ENCODE measurements at places on chromosomes 7 and 10.

DNA sequence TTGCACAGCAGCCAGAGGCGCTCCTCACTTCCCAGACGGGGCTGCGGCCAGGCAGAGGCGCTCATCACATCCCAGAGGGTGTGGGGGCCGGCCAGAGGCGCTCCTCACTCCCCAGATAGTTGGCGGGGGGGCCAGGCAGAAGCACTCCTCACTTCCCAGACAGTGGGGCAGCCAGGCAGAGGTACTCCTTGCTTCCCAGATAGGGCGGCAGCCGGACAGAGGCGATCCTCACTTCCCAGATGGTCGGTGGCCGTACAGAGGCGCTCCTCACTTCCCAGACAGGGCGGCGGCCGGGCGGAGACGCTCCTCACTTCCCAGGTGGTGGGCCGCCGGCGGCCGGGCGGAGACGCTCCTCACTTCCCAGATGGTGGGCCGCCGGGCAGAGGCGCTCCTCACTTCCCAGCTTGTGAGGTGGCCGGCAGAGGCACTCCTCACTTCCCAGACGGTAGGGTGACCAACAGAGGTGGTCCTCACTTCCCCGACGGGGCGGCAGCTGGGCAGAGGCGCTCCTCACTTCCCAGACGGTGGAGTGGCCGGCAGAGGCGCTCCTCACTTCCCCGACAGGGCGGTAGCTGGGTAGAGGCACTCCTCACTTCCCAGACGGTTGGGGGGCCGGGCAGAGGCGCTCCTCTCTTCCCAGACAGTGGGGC, 26.5 kb downstream of the CCNY start:
- DNase-seq: no peak

- no peak for DNase-seq
Observed at GRCh38 chr10:19815036-19815730, 1.0 kb upstream of the PLXDC2 start.

GRCh38 chr7:3404501-3404900, 103.4 kb downstream of the SDK1 start:
- DNase-seq: peak; percentile 45

DNA sequence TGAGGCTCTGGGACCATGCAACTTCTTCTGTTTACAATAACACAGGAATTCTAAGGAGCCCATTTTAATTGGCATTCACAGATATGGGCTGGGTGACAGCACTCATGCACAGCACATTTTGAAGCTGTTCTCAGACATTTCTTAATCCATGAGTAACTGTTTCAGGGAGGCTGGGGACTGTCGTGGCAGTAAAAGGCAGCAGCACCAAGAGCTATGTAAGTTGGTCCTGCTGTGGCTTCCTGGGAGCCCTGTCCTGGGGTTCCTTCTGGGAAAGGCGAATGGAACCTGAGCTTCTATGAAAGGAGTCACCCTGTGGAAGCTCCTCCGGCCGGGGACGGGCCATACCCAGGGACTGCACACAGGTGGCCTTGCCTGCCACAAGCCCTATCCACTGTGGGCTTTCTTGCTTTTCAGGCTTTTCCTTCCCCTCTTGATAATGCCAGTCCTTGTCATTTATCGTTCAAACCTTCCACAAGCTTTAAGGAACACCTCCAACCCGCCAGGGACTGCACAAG, 40.5 kb downstream of the COBL start:
- no peak for DNase-seq

- peak; percentile 71 for DNase-seq
Observed at GRCh38 chr7:13240349-13240748, 552.9 kb downstream of the ARL4A start.

GRCh38 chr7:94962661-94963060, 55.3 kb downstream of the PPP1R9A start:
- no peak for DNase-seq

DNA sequence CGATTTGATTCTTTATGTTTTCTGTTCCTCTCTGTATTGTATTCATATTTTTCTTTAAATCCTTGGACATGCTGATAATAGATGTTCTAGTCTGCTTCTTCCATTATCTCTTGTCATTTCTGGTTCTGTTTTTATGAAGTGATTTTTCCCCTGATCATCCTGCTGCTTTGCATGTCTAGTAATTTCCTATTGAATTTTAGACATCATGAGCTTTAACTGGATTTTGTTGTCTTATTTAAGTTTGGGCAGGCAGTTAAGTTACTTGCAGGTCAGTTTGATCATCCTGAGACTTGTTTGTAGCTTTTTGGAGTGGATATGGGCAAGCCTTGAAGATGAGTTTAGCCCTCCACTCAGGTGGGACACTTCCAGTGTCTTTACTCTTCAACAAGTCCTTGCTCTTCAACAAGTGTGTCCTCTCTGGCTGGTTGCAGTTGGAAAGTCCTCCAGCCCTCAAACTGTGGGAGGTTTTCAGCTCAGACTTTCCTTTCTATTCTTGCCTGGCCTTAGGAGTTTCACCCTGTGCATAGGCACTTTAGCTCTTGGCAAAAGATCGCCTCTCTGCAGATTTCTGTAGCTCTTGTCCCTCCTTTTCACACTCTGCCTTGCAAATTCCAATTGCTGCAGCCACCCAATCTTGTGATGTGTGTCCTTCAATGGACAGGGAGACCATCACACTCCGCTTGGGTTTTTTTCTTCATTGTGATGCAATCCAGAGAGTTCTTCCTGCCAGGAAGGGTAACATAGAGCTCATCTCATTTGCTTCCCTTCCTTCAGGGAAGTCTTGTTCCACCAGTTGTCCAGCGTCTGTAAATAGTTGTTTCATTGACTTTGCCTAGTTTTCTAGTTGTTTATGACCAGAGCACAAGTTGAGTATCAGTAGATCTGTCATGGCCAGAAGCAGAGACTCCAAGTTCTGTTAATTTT, 197.2 kb upstream of the SH2B2 start:
- no peak for DNase-seq

GRCh38 chr7:112453505-112454171, 3.4 kb downstream of the IFRD1 start:
- peak; percentile 31 for DNase-seq

GRCh38 chr10:121864168-121864567, 63.7 kb downstream of the ATE1 start:
- DNase-seq: no peak

DNA sequence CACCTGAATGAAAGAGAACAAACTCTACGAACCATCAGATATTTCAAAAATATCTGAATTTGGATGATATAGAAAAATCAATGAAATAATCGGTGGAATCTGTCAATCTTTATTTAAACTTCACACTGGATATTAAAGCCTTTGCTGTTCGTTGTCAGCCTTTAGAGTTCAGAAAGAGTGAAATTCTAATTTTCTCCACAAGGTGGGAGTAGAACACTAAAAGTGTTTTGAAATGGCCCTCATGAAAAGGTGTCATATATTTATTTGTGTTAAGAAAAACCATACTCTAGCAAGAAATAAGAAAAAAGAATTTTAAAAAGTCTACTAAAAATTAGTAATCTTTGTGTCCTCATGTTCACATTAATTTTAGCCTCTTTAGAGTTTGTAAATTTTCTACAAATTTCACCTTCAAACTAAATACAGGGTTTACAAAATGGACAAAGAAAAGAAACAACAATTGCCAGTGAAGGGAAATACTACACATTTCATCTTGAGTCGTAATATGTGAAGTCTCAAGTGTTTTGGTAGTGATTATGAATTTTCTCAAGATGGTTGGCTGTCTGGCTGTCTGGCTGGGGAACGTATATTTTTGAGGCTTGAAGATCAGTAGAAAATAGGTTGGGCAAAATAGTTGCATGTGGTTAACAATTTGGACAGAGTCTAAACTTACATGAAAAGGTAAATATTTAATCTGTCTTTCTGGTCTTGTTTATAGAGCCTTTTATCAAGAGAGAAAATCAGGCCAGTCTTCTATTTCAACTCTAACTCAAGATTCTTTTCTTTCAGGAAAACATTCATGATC, 43.7 kb downstream of the DNAJB9 start:
- peak; percentile 37 for DNase-seq

DNA sequence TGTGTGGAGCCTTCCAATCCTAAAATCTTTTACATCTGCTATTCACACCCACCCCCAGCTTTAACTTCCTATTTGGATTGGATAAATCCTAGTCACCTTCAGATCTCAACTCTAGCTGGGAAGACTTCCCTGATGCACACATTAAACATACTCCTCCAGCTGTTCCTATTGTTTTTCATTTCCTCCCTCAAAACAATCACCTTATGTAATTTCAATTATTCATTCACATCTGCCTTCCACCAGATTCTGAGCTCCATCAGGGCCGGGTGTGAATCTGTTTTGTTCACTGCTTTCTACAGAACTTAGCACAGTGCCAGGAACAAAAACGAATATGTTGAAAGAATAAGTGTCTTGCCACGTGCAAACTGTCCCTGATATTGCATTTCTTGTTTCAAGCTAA, 497.4 kb downstream of the PLXDC2 start:
- DNase-seq: no peak

DNA sequence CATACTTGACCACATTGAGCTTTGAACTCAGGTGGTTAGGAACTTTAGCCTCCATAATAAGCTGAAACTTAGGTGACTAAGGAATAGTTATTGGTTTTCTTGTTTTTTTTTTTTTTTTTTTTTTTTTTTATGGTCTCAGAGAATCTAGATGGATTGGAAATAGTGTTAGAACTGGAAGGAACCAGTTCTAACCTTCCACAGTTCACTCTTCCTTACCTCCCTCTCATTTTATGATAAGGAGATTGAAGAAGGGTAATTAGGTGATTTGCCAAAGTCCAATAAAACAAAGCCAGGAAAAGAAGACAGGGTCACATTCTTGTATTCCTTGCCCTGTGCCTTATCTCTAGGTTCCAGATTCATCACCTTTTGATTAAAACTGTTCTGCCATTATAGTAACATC, 71.7 kb upstream of the STRIP2 start:
- DNase-seq: no peak

GRCh38 chr10:44051584-44052385, 333.1 kb downstream of the CXCL12 start:
- peak; percentile 90 for DNase-seq

DNA sequence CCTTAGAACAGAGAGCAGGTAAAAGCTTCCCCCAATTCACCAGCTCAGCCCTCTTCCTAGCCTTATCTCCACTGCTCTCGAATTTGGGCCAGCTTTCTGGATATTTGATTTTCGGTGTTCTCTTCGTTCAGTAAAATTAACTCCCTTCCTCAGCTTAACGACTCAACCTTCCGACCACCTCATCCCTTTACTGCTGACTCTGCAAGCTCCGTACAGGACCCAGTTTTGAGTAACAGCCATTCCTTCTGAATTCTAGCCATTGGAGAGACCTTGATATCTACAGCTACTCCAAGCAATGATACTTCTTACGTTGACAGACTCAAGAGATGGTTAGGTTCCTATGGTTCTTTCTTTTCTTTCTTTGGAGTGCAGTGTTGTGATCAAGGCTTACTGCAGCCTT, 65.8 kb downstream of the ATE1 start:
- no peak for DNase-seq

- no peak for DNase-seq
Observed at GRCh38 chr7:46414946-46415345, 493.9 kb upstream of the IGFBP3 start.

DNA sequence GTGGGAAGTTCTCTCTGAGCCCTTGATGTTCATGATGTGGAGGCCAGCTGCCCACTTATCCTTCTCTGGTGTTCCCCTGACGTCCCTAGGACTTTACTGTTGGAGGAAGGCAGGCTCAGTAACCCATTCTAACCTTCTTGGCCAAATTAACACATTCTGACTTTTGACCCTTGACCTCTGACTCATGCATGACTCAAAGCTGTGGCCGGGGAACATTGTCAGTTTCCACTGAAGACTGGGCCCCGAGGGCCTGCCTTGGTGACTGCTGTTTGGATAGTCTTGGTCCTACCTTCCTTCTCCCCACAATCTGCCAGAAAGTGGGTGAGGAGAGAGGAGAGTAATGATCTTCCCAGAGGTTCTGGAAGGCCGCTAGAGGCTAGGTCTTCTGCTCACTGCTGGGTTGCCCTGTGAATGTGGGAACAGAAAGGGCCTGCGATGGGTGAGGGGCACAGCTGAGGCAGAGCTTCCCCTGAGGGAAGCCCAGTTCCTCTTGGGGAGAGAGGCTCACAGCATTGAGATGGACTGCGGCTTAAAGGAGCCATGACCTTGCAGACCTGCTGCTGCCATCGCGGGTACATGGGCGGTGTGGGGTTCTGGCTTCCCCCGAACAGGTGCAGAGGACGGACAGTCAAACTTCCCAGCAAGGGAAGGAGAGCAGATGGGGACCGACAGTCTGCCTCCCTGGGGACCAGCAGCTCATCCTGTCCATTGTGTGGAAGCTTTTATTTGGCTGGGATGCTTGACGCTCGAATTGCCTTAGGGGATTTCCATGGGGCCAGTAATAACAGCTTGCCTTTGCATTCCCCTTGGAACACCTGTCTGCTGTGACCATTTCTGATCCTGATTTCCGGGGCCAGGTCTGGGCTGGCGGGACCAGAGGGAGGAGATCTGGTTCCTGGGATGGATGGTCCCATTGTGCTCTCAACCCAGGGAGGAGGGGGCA, 43.8 kb downstream of the ADAMTS14 start:
- no peak for DNase-seq

DNA sequence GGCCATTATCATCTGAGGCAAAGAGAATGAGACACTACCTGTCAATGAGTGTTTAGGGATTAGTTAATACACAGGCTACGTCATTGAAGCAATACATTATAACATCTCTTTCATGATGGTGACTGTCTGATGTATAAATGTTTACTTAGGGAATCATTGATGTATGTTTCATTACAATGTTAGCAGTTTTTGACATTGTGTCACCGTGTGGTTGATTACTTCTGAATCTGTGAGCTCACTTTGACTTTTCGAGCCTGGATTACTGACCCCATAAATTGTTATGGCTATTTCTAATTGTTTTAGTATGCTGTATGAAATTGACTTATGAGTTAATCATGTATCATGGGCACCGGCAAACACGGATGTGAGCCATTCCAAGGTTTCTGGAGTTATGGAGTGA, 494.0 kb downstream of the MAGI2 start:
- DNase-seq: peak; percentile 35

DNA sequence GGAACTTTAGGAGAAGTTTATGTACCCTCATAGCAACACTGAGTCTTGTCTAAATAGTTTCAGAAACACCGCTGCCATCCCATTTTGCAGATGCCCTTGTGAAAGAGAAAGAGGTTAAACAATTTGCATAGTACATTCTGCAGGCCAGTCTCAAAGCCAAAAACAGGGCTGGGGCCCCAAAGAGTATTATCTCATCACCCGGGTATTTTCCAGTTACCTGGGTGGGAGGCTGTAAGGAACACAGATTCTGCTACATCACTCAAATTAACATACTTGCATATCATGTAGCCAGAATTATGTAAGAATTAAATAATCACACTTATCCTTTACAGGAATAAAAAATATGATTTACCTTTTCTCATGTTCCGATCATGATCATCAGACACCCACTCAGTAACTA, 3.1 kb upstream of the FAM171A1 start:
- DNase-seq: no peak

DNA sequence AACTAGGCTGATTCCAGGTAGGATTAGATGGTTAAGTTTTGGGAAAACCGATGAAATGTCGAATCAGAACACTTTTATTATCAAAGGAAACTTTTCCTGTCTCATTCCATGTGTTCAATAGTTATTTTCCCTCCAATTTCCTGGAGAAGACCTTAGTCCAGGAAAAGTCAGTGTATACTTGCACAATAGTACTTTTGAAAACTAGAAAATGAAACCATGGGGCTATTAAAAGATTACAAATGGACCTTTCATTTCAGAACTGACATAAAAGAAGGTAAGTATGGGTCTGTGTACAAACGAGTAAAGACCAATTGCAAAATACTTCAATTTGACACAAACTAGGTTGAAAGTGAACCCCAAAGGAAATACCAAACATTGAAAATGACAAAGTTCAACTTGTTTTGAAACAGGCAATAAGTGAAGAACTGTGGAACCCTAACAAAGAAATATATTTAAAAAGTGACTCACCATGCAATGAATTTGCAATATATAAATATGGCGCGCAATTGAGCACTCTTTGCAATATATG, 2.1 kb downstream of the AVPI1 start:
- no peak for DNase-seq

Measured in fibroblast of upper back skin (primary cell).